ENCODE measurements at places on chromosomes 11 and 22.

- DNase-seq: no peak
Measured at GRCh38 chr11:107953446-107953845, 25.2 kb downstream of the RAB39A start.

DNA sequence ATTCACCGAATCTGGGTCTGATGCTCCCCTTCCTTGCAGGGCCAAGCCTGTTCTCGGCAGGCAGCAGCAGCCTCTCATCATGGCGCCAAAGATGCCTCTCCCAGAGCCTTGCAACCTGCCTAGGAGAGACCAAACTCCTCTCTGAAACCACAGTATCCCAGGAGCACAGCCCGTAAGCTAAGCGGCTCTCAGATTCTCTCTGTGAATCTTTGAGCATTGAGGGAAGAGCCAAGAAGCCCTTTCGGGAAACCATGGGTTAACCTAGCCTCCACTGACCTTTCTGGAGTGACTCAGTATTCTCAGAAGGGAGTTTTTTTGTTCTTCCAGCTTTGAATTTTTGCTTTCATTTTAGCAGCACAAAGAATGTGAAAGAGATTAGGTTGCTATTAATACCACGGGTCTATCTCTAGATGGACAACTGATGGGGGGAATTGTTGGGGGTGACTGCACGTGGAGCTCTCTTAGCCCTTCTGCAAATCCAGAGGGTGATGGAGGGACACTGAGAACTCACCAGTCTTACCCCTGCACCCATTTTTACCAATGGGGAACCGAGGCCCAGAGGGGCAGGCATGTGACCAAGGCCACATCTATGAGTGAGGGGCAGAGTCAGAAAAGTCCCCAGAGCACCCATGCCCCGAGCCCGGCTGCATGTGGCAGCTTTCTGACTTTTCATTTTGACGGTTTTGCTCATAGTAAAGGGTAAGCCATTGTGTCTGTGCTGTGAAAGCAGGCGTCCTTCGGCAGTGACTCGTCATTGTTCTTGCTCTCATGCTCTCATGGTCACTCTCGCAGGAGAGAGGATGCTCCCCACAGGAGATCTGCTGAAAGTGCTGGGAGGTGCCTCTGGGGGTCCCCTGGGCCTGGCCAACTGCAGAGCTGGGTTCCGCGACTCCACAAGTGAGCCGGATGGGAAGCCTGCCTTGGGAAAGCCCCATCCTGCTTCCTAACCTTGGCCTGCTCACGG, 36.0 kb downstream of the IRAG1 start:
- no peak for DNase-seq

DNA sequence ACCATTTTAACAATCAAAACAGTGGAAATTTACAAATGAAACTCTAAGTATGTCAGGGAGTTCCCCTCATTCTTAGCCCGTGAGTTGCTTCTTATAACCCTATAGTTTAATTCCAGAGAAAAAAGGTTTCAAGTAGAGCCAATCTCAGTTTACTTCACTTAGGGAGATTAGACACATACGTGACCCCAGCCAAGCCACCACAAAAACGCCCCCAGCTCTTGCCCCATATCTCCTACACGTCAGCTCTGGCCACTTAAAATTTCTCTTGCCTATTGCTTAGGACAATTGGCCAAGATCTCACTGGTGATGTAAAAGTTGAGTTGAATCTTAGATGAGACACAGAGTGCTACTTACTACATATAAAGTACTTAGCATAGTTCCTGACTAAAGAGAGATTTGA, 166.4 kb downstream of the ETS1 start:
- no peak for DNase-seq

- DNase-seq: no peak
Measured at GRCh38 chr11:130191896-130192295, 32.3 kb downstream of the ST14 start.

DNA sequence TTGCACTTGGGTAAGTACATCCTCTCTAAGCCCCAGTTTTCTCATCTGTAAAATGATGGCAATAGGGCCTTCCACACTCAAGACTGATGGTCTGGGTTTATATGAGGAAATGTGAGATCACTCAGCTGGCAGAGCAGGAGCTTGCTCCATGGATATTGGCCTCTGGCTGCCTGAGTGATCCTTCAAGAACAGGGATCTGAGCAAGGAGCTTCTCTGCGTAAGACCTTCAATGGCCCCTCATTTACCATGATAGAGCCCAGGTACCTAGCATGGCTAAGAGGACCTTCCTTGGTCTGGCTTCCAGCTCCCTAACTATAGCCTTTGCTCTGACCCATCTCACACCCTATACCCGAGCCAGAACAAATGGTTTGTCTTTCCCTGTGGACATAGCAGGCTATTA, 5.5 kb downstream of the ROBO4 start:
- DNase-seq: no peak

DNA sequence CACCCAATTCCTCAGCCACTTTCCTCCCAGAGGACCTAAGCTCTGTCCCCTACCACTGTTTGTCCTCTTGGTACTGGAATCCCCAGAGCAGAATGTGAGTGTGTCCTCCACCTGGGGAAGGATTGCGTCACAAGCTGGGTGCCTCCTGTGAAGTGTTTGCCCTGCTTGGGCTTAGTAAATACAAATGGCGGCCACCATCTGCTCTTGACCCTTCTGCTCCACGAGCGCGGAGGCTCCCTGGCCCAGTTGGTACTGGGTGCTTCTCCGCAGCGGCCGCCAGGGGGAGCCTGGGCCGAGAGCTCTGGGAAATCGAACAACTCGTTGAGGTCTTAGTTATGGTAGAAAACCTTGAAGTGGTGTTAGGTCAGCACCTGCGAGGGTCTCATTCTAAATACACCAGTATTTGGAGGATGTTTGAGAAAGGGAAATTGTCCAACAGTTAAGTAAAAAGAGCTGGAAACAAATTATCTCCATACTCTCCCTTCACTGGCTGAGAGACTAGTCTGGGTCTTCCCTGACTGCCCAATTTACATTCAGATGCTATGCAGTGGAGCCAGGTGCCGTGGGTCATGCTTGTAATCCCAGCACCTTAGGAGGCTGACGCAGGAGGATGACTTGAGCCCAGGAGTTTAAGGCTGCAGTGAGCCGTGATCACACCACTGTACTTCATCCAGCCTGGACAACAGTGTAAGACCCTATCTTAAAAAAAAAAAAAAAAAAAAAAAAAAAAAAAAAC, 74.6 kb upstream of the TEAD1 start:
- peak; percentile 3 for DNase-seq

GRCh38 chr11:14114786-14115185, 152.3 kb downstream of the SPON1 start:
- DNase-seq: no peak

DNA sequence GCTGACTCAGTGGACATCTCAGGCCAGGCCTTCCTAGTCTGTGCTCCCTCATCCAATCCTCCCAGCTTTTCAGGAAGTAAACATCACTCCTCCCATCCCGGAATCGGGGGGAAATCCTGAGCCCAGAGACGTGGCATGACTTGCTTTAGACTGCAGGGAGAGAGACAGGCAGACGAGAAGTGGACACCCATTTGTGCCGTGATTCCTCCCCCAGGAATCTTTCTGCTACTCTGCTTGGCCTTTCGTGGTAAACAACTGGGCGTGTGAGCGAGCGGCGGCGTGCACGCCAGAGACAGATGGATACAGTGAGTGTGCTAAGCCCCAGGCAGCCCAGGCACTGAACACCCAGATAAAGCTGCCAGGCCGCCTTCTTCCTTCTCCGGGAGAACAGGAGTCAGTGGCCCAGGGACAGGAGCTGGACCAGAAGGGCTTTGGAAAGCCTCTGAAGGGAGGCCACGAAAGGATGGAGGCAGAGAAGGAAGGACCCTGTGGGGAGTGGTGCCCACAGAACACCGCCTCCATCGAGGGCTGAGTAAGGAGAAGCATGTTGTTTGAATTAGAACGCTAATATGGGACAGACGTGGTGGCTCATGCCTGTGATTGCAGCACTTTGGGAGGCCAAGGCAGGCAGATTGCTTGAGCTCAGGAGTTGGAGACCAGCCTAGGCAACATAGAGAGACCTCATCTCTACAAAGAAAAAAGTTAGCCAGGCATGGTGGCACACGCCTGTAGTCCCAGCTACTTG, 53.0 kb upstream of the PRR5 start:
- no peak for DNase-seq

GRCh38 chr11:17612221-17613188, 65.4 kb downstream of the OTOG start:
- DNase-seq: no peak

GRCh38 chr22:48205161-48205560, 1442.7 kb downstream of the TBC1D22A start:
- DNase-seq: no peak

All from central memory CD4-positive, alpha-beta T cell (primary cell).